ENCODE measurements at places on chromosomes 5 and 9.

GRCh38 chr5:126125407-126125806 lies 297.8 kb upstream of the GRAMD2B start:
- DNase-seq: no peak

- no peak for DNase-seq
These were observed 66.4 kb downstream of the WWC1 start for GRCh38 chr5:168357876-168358275.

DNA sequence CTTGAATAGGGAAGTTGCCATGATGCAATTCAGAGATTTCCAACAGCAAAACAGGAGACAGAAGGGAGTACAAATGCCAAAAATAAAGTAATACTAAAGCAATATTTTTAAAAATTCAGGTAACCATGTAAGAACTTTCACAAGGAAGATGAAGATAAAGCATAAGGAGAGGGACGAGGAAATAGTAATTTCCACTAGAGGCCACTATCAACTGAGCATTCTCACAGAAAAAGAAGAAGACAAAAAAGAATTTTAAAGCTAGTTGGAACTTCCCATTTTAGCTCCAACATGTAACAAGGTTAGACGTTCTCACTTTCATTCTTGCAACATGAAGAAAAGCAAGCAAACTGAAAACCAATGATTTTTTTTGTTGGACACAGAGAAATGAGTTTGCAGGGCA lies 779.9 kb upstream of the CDH6 start:
- DNase-seq: no peak

DNA sequence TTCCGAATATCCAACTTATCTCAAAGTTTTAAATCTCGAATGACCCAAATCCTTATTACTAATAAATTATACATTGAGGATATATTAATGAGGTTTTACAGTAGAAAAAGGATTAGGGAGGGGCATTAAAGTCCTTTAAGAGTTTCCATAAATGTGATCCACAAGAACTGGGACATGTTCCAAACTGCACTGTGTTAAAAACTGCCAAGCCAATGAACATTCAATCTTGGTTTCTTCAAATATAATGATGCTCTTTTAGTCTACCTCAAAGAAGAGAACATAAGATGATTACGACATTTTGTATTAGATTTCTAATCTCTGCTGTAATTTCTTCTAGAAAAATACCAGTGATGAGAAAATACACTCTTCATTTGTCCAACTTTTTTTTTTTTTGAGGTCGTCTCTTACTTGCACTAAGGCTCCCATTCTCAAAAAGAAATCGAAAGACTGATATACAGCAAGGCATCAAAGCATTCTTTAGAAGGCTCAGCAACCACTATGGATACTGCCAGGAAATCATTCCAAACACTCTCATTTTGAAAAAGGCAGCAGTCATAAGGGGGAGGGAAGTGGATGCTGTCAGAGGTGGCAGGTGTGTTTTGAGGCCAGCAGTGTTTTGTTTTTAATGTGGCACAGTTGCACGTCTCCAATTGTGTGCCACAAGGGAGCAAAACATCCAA lies 1.7 kb downstream of the PTAR1 start:
- no peak for DNase-seq

- DNase-seq: no peak
These were observed 44.4 kb upstream of the GRIA1 start for GRCh38 chr5:153445875-153446579.

GRCh38 chr5:90939211-90939610 lies 380.6 kb downstream of the ADGRV1 start:
- DNase-seq: no peak

DNA sequence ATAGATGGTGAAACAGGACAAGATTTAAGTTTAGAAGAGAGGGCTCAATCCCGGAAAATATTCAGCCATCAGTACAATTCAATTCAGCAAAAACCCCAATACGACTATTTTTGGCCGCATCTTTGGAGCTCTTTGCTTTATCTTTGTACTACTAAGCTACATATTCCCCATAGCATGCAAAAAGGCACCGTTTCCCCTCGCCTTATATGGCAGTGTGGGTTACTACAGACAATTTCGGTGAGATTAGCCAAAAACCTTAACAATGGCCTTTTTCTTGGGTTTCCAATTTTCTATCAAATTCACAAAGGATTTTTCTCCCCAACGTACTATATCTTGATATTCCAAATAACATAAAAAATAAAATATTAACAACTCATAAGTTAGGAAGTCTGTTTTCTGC lies 382.6 kb downstream of the BNC2 start:
- DNase-seq: no peak

- DNase-seq: no peak
These were observed 1042.3 kb downstream of the CDH12 start for GRCh38 chr5:21810737-21811316.

GRCh38 chr5:36111238-36111637 lies 40.4 kb downstream of the LMBRD2 start:
- no peak for DNase-seq
